ENCODE measurements at places on chromosomes 13 and 19.

DNA sequence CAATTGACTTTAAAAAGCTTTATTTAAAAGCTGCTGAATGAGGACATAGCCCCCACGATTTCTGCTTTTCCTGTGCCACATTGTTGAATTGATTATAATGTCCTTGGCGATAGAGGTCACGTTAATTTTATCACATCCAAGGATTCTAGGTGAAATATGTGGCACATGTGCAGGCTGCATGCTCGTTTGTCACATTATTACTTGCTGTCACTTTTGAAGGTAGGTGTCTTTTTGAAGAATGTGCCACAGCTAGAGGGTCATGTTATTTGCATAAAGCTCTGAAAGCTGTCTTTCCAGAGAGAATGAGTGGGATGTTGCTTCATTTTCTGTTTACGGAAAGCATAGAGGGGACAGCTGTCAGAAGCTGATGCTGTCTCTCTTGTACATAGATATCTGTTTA, 927.6 kb upstream of the ATXN8OS start:
- DNase-seq, result no peak

GRCh38 chr13:110511509-110512181, 49.9 kb downstream of the RAB20 start:
- no peak for DNase-seq

- DNase-seq, result no peak
Measured at GRCh38 chr13:62321139-62321538, 905.5 kb upstream of the PCDH20 start.

DNA sequence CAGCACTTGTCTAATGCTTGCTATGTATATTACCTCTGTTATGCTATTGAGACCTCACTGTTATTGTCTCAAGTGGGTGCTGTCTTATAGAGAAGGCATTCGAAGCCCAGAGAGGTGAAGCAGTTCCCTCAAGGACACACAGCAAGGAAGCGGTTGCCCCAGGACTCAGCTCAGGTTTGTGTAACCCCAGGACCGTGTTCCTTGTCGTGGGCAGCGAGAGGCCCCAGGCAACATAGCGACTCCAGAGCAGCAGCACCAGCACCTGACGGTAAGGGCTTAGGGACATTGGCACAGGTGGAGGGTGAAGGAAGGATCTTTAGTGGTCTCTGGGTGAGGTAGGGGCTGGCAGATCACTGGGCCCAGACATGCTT, 2.4 kb downstream of the KLK15 start:
- no peak for DNase-seq

- DNase-seq, result no peak
Measured at GRCh38 chr13:79128158-79128557, 277.9 kb downstream of the RBM26 start.

DNA sequence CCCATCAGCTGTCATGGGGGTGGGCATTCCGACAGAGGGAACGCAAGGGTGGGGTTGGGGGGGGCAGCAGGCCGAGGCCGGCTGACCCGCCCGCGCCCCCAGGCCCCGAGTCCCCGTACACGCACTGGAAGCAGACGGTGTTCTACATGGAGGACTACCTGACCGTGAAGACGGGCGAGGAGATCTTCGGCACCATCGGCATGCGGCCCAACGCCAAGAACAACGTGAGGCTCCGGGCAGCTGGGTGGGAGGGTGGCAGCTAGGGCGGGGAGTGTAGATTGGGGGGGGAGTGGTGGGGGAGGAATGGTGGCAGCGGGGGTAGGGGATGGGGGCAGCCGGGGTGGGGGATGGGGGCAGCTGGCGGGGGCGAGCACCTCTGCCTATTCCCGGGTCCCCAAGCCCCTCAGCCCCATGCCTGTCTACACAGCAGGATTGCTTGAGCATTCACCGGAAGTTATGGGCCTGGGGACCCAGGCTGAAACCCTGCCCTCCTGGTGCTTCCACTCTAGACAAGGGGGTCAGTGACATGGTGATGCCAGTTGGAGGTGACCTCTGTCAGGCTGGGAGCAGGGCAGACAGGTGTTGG, 2.8 kb upstream of the ADM5 start:
- DNase-seq, result no peak

GRCh38 chr13:105442949-105443699, 1092.3 kb downstream of the EFNB2 start:
- DNase-seq, result no peak

Data from nephron progenitor cell (in vitro differentiated cells).